Stimulated activated CD4-positive, alpha-beta T cell treated with anti-CD3 and anti-CD28 coated beads, Interleukin-1b, Interleukin-23, amount 100 ng/mL, for 4 hours (primary cell): ENCODE measurements at places on chromosomes 11 and 22.

DNA sequence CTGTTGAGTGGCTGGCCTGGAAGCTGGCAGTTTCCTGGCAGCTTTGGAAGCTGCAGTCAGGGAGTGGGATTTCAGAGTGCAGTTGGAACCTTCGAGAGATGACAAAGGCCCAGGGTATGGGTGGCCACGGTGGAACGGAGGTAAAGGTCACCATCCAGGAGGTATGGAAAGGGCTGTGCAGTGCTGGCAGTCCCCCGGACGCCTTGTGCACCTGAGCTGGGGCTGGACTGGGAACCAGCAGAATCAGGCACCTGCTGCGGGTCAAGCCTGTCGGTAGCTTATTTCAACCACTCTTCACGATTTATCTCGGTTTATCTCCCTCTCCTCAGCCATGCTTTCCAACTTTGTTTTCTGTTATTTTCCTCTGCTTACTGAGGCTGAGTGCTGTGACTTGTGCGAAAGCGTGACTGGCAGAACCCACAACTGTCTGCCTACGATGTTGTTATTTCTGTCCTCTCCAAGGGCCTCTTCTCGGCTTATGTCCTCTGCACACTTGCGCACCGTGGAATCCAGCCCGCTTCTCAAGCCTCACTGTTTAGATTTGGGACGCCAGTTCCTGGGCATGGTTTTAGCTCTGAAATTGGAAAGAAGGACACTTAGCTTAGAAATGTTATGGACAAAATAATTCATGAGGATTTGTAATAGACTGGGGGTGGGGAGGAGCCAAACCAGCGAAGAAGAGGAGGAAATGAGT is 24.0 kb upstream of the ATXN10 start:
- no peak for DNase-seq

DNA sequence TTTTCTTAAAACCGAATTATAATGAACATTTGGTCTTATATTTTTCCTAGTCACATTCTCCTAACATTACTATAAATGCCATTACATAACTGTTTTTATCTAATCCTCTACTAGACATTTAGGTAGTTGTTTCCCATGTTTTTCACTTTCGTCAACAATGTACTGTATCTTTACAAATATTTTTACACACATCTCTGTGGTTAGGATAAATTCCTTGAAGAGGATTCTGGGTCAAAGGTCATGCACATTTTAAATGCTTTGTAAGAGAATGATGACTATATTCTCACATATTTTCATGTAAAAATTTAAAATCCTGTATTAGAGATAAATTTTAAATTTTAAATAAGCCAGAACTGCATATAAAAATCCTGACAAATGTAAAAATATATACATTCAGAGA is 61.3 kb upstream of the CLNS1A start:
- no peak for DNase-seq

GRCh38 chr11:120330045-120330444 is 4.9 kb downstream of the TLCD5 start:
- DNase-seq: no peak

- no peak for DNase-seq
Observed at GRCh38 chr11:109435121-109435742, 13.2 kb downstream of the C11orf87 start.

- no peak for DNase-seq
Observed at GRCh38 chr11:132821014-132821413, 711.3 kb downstream of the OPCML start.

DNA sequence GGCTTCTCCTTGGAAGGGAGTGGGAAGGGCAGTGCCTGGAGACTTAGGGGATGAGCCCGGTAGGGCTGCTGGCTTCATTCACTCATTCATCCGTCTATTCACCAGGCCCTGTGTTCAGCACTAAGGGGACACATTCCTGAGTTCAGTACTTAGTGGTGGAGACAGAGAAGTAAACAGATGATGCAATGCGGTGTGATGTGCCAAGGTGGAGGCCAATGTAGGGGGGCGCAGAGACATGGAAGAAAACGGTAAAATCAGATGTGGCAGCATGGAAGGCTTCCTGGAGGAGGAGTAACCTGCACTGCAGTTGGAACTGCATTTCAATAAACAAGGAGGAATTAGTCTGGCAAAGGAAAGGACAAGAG is 21.3 kb downstream of the GRIK4 start:
- DNase-seq: no peak

DNA sequence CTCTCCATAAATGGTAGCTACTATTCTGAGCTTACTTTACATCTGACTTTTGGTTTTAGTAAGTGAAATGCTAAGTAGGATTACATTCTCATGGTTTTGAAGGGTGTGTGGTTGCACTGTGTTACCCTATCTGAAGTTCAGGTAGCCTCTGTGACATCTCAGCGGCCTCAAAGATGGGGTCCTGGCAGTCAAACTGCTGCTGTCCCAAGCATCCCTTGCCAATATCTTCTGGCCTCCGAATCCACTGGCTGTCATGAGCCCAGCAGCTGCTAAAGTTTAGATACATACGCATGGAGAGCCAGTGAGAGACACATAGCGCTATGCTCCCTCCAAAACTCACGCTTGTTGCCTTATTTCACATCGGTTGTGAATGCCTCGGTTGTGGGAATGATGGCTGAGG is 34.9 kb downstream of the UBASH3B start:
- DNase-seq: no peak

GRCh38 chr11:115587718-115588342 is 83.6 kb upstream of the CADM1 start:
- no peak for DNase-seq
